ENCODE measurements at places on chromosomes 6 and 20.

GRCh38 chr20:18801516-18801915 lies 12.1 kb upstream of the SCP2D1 start:
- DNase-seq = no peak

- no peak for DNase-seq
Observed at GRCh38 chr20:20864351-20865096, 152.1 kb upstream of the RALGAPA2 start.

- DNase-seq = no peak
Observed at GRCh38 chr6:121531658-121532169, 96.3 kb downstream of the GJA1 start.

- DNase-seq = no peak
Observed at GRCh38 chr6:107823047-107823557, 1.0 kb downstream of the SCML4 start.

- peak; percentile 76 for DNase-seq
Observed at GRCh38 chr6:41039060-41039998, at the start of gene UNC5CL. TSS of gene UNC5CL (minus strand) at chr6:41039221. CDS start at chr6:41035074, 4,147 bp downstream.

DNA sequence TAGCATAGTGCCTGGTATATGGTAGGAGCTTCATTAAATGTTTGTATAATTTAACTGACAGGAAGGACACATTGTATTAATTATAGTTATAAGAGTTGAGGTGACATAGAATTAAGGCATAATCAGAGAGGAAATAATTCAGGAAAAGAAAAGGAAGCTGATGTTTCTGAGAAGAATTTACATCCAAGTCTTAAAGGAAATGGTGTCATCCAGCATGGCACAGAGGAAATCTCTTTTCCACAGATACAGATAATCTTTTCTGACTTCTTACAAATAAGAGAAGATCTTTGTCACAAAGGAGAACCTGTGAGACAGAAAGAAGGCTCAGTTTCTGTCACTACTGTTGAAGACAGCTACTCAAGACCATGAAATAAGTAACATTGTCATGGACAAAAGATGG lies 222.5 kb downstream of the GJA1 start:
- DNase-seq = no peak

- no peak for DNase-seq
Observed at GRCh38 chr6:83311231-83311630, 118.1 kb downstream of the RWDD2A start.

DNA sequence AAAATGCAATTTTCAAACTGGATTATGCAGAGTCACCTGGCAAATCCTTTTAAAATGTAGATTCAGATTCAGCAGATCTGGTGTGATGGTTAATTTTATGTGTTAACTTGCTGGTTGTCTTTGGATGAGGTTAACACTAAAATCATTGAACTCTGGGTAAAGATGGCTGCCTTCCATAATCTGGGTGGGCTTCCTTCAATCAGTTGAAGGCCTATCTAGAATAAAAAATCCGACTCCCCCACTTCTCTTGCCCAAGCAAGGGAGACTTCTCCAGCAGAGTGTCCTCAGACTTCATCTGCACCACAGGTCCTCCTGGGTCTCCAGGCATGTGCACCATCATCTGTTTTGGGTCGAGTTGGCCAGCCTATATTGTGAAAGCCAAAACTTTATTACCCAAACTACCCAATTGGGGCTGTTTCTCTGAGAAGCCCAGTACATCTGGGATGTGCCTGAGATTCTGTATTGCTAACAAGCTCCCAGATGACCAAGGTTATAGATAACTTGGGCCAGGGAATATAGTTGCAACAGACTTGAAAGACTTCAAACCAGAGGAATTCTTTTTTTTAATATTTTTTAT lies 1.6 kb upstream of the SLC17A5 start:
- no peak for DNase-seq

GRCh38 chr20:62704341-62704948 lies 4.2 kb upstream of the NTSR1 start:
- DNase-seq = no peak

DNA sequence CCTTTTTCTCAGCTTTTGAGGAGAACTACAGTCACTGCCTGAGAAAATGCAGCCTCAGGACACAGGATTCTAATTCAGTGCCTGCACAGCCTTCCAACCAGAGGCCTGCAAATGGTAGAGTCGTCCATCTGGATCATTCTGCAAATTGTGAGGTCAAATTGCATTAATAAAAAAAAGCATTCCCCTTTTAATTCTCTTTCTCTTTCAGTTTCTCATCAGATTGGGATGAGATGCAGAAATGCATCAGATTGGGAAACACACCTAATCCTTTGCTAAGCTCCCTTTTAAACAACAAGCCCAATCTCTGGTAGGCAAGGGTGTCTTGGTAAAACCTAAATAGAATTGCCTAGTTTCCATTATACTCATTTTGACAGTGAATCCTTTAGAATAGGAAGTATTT lies 838.8 kb downstream of the MAFB start:
- no peak for DNase-seq

- DNase-seq = no peak
Observed at GRCh38 chr6:134000443-134000842, 47.4 kb downstream of the TBPL1 start.

GRCh38 chr6:105873211-105873704 lies 212.9 kb upstream of the PRDM1 start:
- no peak for DNase-seq

DNA sequence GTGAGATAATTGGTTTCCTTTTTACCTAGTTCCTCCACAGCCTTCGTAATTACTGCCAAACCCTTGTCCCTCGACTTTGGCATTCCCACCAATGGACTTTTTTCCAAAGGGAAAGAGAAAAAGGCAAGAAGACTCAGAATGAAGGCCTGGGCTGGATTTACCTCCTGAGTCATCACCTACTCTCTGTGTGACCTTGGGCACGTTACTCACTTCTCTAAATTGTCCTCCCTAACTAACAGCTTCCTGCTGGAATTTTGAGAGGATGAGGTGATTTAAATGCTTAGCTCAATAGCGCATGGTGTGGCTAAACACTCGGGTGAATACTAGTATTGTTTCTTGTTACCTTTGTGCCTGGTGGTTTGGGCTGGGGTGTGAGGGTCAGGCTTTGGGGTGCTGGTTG lies 146.6 kb downstream of the DHX35 start:
- no peak for DNase-seq

DNA sequence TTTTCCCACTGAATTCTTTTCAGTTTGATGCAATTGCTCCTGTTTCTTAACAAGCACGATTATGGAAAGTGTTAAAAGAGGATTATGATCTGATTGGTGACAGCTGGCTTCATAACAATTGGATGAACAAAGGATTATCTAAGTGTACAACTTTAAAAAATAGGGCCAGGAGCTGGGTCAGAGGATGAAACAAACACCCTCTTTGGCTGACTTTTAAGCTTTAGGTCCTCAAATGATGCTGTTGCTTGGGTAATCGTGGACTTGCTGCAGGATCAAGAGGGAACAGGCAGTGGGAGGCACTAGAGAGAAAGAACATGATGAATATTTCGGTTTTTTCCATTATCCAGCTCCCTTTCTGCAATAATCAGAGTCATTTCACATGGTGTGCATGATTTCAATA lies 35.5 kb upstream of the TMX4 start:
- no peak for DNase-seq

- DNase-seq = no peak
Observed at GRCh38 chr20:49619113-49620048, 51.4 kb upstream of the PTGIS start.

DNA sequence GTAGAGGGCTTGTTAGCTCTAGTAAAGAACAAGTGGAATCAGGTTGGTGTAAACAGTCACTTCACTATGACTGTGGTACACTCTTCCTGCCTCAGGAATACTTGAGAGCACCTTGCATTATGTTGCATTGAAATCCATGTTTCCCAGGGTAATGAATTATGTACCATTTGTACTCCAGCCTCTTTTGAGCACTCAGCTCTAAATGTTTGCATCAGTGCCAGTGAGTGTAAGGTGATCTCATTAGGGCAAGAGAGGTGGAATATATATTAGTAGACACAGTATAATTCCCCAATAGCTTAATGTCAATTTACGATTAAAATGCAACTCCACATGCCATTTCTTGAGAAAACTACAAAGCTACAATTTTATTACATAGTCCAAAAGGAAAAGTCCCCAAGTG lies 319.6 kb upstream of the POU3F2 start:
- no peak for DNase-seq

DNA sequence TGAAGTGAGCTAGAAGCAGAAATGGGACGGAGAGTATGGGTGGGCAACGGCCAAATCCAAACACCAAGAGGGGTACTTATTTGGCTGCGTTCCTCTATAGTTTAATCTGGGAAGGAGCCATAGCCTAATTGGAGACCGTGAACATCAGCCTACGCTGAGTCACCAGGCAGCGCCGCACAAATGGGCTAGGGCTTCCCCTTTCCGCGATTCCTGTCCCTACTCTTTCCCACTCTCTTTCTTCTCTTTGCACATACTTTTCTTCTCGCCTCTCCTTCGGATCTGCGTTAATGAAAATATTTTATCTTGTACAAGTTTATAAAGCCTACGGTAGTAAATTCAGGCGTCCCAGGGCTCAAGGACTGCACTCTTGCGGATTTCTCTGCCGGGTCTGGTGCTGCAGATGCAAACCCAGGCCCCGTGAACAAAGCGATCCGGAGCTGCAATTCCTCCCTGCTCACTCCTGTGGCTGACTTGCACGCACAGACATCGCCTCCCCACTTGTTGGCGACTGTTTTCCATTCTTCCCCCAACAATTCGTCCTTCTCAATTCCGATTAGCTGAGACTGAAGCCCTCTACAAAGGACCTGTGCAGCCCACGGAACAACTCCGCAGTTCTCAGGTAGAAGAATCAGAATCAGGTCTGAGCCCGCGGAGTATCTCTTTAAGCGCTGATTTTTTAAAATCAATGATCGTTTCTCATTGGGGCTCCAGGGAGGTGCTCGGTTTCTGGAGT lies 4.2 kb upstream of the TBX18 start:
- peak; percentile 80 for DNase-seq

GRCh38 chr6:78829407-78829806 lies 37.9 kb upstream of the IRAK1BP1 start:
- no peak for DNase-seq

GRCh38 chr6:135905604-135906300 lies 54.3 kb downstream of the PDE7B start:
- no peak for DNase-seq

GRCh38 chr20:31542201-31542842 lies 28.1 kb downstream of the HM13 start:
- no peak for DNase-seq

GRCh38 chr20:39849664-39850063 lies 839.4 kb downstream of the MAFB start:
- DNase-seq = no peak

Measured in H9 (cell line).